ENCODE measurements at places on chromosomes 12 and 14. TPM values are rescaled to one million over a fixed set of nuclear protein-coding genes. Genes with fewer than 3 reads are reported as not detected.

DNA sequence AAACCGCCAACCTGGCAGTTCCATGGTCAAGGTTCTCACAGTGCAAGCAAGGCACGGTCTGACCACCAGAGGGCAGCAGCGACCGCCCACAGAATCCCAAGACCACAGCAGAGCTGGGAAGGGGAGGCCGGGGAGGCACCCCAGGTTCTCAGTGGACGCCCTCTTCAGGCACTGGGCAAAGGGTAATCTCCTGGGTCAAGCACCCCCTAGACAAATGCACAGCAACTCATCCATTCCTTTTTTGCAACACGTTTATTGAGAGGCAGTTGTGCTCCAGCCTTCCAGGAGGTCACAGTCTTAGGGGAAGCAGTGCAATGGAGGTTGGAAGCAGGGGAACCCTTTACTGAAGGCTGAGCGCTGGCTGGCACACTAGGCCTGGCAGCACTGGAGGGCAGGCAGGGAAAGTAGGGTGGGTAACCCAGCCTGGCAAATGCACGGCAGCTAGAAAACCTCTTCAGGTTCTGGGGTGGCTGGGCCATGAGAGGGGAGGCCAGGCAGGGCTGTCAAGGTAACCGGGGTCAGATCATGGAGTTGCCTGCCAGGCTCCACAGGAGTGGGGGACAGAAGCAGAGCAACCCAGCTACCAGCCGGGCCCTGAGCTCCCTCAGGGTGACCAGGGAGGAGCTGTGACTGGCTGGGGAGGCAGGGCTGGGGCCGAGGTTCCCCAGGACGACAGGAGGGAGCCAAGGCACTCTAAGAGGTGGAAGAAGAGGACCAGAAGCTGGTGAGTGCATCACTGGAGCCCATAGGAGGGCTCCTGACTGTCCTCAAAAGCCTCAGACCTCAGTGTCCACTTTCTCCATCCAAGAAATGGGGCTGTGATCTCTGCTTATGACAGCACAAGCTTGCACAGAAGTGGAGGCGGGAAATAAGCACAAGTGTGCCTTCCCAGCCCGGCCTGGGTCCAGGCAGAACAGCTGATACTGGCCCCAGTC lies 1.8 kb upstream of the RHOF start:
- no peaks in the 10 kb centered on the region for H3K27me3 ChIP-seq
- H3K36me3 ChIP-seq: peaks cover 37% of the 10 kb centered on the region
- H3K4me3 ChIP-seq: peak overlapping the region; percentile 89
- H3K27ac ChIP-seq: peak overlapping the region; percentile 91
- DNase-seq: peak; percentile 90

Gene MYF6
- total RNA-seq: not detected

Gene KIF5A
- total RNA-seq: 1.3 TPM

- H3K27me3 ChIP-seq: peaks cover 26% of the 10 kb centered on the region
- no peaks in the 10 kb centered on the region for H3K36me3 ChIP-seq
- H3K27ac ChIP-seq: no peak overlapping the region
- no peak overlapping the region for H3K4me3 ChIP-seq
- DNase-seq: no peak
Observed at GRCh38 chr14:72828604-72829003, 65.3 kb downstream of the DPF3 start.

Gene TMEM229B
- 2.3 TPM for total RNA-seq

DNA sequence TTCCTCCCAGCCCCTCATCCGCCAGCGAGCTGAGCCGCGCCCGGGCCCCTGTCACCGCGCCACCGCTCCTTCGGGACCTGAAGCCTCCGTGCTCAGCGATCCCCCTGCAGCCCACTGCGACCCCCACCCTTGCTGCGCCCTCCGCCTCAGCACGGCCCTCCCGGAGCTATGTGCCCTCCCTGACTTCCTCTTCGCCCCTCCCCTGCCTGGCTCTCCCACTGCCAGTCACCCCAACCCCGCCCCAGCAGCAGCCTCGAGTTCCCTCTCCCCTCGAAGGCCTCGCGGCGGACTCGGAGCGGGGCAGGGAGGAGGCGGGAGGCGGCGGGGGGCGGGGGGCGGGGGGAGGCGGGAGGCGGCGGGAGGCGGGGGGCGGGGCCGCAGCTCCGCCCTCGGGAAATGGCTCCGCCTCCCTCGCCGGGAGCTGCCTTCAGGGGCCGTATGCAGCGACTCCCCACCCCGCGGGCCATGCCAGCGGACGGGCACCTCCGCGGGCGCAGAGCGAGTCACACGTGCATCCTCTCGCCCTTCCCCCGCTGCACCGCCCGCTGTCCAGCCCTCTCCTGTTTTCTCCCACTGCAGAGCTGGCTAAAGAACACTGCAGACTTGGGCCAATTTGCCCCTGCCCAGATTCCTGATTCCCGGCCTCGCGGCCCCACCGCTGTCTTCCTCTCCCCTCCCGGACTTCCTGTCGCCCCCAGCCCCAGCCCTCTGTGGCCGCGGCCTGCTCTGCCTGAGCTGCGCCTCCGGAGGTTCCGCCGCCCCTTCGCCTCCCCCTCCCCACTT lies 29.1 kb upstream of the ADIPOR2 start:
- H3K36me3 ChIP-seq: no peaks in the 10 kb centered on the region
- H3K4me1 ChIP-seq: peaks cover 36% of the 10 kb centered on the region
- H3K4me3 ChIP-seq: peak overlapping the region; percentile 73
- DNase-seq: peak; percentile 91
- H3K27ac ChIP-seq: peak overlapping the region; percentile 83

- H3K27me3 ChIP-seq: peaks cover 8% of the 10 kb centered on the region
- peaks cover under 1% of the 10 kb centered on the region for H3K4me1 ChIP-seq
- H3K27ac ChIP-seq: no peak overlapping the region
- no peaks in the 10 kb centered on the region for H3K36me3 ChIP-seq
- DNase-seq: no peak
Observed at GRCh38 chr12:3081091-3081490, 3.9 kb downstream of the TSPAN9 start.

DNA sequence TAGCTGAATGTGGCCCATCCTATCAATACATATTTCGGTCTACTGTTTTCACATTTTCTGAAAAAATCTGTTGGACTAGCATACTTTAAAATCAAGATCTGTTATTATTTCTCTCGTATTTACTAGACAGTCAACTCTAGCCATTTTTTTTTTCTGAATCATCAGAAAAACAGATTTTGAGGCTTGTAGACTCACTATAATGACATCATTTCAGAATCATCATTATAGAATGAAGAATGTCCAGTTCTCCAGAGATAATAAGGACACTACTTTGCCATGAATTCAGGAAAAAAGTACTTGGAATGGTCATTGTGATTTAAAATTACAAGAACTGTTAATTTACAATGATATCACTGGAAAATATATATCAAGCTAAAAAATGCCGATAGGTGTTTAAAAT lies 589.8 kb downstream of the KCNH5 start:
- H3K27ac ChIP-seq: no peak overlapping the region
- no peaks in the 10 kb centered on the region for H3K27me3 ChIP-seq
- H3K4me3 ChIP-seq: no peak overlapping the region
- H3K4me1 ChIP-seq: no peaks in the 10 kb centered on the region

Data from activated CD8-positive, alpha-beta T cell treated with anti-CD3 and anti-CD28 coated beads for 36 hours (primary cell).